ENCODE measurements at places on chromosomes 13 and 19.
A peak's percentile ranks its signal among the peaks of the same experiment; 100 is the strongest.

- DNase-seq = no peak
Observed at GRCh38 chr19:30068528-30069395, 126.7 kb downstream of the URI1 start.

DNA sequence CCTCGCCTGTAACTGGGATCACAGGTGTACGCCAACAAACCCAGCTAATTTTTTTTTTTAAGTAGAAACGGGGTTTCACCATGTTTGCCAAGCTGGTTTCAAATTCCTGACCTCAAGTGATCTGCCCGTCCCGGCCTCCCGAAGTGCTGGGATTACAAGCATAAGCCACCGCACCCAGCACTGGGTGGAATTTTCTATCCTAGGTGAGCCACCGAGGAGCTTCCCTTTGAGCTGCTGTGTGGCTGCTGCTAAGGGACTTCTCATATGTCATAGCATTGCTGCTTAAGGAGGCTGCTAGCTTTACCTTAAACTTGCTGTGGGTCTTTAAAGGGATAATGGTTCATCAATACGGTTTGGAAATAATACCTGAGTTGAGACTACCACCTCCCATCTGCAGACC is 2.9 kb upstream of the AMER2 start:
- DNase-seq = no peak

- DNase-seq = no peak
Observed at GRCh38 chr13:76481738-76482137, 404.5 kb downstream of the KCTD12 start.

- DNase-seq = no peak
Observed at GRCh38 chr13:47708386-47708785, 292.7 kb downstream of the SUCLA2 start.

GRCh38 chr19:29162694-29163093 is 50.3 kb downstream of the UQCRFS1 start:
- DNase-seq = no peak

- peak; percentile 80 for DNase-seq
Observed at GRCh38 chr19:3606690-3607289, at the start of gene TBXA2R. TSS of gene TBXA2R (minus strand) at chr19:3606875. CDS start at chr19:3600634, 6,241 bp downstream.

GRCh38 chr19:400976-401865 is 7.7 kb downstream of the C2CD4C start:
- no peak for DNase-seq

GRCh38 chr19:16702123-16702522 is 17.5 kb upstream of the NWD1 start:
- no peak for DNase-seq

- no peak for DNase-seq
Observed at GRCh38 chr13:50936679-50937078, 27.1 kb downstream of the RNASEH2B start.

DNA sequence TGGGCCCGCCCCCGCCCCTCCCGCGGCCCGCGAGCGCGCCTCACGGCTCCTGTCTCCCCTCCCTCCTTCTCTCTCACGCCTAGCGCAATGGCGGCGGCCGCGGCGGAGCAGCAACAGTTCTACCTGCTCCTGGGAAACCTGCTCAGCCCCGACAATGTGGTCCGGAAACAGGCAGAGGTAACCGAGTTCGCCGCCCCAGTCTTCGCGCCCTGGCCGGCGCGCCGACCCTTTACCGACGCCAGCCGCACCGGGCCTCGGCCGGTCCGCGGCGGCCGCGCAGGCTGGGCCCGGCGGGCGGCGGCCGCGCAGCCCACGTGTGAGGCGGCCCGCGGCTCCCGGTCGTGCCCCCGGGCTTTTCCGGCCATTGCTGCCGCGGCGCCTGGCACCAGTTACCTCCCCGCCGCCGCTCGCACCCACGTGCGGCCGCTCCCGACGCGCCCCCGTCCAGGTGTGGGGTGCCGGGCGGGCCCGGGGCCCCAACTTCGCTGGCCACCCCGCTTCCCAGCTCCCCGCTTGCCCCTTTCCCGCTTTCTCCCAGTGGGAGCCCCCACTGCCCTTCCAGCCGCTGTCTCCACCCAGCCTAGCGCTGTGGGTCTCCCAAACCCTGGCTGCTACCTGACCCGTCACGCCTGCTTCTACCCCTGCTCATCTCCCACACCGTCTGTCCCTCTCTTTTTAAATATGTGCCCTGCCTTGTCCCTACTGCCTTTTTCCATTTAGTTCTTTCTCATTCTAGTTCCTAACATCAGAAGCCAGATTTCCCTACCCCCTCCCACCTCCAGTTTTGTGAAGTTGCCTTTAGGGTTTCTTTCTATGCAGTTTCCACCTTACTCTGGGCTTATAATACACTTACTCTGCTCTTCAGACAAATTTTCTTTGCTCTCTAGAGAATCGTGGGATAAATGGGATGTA is 23.4 kb downstream of the IPO5 start:
- peak; percentile 18 for DNase-seq

- no peak for DNase-seq
Observed at GRCh38 chr13:75628801-75629200, 7.3 kb upstream of the LMO7 start.

DNA sequence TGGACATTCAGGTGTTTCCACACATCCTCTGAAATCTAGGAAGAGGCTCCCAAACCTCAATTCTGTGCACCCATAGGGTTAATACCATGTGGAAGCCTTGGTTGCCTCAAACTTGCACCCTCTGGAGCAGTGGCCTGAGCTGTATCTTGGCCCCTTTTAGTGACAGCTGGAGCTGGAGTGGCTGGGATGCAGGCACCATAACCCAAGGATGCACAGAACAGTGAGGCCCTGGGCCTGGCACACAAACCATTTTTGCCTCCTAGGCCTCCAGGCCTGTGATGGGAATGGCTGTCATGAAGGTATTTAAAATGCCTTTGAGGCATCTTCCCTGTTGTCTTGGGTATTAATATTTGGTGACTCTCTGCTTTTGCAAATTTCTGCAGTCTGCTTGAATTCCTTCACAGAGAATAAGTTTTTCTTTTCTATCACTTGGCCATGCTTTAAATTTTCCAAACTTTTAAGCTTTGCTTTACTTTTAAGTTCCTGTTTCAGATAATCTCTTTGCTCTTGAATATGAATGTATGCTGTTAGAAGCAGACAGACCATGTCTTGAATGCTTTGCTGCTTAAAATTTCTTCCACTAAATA is 1594.5 kb upstream of the PCDH20 start:
- DNase-seq = no peak

DNA sequence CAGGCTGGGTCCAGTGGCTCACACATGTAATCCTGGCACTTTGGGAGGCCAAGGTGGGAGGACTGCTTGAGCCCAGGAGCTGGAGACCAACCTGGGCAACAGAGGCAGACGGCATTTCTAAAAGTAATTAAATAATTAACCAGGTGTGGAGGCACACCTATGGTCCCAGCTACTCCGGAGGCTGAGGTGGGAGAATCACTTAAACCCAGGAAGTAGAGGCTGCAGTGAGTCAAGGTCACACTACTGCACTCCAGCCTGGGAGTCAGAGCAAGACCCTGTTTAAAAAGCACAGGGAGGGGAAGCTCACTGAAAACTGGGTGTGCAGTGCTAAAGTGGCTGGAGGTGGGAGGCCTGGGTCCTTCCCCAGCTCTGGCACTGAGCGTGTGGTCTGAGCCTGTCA is 9.7 kb downstream of the LATS2 start:
- no peak for DNase-seq

- no peak for DNase-seq
Observed at GRCh38 chr19:3762130-3762473, 380 bp upstream of the MRPL54 start.

DNA sequence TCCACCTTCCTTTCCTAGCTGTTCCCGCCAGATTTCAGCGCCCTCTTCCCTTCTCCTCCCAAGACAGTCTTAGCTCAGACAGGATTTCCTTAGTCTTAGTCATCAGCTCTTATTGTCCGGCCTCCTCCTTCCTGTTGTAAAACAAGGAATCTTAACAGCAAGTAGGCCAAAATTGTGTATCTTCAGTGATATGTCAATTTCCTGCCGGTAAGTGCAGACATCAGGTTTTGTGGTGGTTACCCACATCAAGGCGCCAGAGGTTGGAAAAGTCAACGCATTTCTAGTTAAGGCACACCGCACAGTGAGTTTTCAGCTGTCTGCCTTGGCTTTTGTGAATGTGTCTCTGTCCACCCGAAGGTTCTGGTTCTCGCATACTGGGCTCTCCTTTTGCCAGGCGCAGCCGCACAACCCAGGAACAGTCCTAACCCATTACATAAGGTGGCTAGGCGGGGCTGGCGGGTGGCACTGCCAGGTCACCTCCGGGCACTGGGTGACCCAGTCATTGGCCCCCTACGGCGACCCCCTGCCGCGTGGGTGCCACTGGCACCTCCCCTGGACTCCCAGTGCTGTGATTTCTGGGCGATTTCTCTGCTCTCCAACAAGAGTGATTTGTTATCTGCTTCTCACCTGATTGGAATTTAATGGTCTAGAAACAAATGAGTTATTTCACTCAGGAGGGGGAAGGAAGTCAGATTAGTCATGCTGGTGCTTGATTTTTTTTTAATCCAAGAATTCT is 12.9 kb downstream of the COL4A2 start:
- DNase-seq = no peak

- no peak for DNase-seq
Observed at GRCh38 chr13:67946131-67946530, 716.0 kb upstream of the PCDH9 start.

DNA sequence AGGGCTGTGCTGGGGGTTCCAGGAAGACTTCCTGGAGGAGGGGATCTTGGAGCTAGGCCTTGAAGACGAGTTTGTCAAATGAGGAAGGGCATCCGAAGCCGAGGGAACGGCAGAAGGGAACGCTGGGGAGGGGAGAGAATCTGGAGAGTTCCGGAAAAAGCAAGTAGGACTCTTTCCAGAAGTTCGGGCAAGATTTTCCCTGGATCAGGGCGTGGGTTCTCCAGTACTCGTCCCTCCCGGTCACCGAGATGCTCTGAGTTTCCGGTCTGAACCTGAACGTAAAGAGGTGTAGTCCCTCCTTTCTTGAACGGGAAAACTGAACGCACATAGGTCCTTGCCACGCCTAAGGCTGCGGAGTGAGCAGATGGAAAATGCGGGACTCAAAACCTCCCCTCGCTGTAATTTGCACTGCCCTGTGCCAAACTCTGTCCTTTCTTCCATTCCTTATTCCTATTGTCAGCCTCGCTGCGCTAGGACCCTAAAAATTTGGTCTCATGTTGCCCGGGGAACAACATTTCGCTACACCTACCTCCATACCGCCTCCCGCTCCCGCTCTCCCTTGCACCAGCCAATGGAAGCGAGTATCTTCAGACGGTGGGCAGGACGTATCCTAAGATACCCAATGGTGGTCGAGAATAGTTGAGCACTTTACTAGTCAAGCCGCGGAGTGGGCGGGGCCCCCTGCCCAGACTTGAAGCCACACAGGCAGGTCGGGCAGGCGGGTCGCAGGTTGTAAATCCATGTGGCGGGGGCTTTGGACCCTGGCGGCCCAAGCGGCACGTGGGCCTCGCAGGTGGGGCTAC is at the start of gene GTPBP3:
Gene GTPBP3, plus strand, starts transcription at position 682 of the 803 bp plus-strand sequence. Its CDS starts 59 bp downstream, at position 741.
- peak; percentile 99 for DNase-seq

DNA sequence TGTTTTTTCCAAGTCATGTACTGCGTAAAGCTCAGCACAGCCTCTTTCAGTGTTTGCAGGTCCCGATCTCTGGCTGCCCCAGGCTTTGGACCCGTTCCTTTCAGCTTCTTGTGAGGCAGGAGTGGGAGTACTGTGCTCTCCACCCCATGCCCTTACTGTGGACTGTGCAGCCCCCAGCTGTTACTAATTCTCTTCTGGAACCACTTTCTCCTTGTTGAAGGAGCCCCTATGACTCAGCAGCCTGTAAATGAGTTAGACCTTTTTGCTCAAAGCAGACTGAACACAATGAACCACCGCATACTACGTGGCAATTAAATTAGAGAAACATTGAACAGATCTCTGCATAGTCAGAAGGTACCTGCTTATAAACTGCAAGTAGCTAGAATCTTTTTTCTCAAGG is 39.0 kb downstream of the SERTM1 start:
- DNase-seq = no peak

DNA sequence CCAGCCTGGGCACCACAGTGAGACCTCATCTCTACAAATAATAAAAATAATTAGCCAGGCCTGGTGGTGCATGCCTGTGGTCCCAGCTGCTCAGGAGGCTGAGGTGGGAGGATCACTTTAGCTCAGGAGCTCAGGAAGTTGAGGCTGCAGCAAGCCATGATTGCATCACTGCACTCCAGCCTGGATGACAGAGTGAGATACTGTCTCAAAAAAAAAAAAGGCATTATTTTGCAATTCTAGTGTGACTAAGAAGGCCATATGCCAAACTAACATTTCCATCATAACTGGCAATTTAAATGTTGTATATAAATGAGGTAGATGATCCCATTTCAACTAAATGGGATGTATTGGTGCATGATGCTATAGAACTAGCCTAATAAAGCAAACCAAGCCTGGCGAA is 632.8 kb upstream of the KLF12 start:
- no peak for DNase-seq

DNA sequence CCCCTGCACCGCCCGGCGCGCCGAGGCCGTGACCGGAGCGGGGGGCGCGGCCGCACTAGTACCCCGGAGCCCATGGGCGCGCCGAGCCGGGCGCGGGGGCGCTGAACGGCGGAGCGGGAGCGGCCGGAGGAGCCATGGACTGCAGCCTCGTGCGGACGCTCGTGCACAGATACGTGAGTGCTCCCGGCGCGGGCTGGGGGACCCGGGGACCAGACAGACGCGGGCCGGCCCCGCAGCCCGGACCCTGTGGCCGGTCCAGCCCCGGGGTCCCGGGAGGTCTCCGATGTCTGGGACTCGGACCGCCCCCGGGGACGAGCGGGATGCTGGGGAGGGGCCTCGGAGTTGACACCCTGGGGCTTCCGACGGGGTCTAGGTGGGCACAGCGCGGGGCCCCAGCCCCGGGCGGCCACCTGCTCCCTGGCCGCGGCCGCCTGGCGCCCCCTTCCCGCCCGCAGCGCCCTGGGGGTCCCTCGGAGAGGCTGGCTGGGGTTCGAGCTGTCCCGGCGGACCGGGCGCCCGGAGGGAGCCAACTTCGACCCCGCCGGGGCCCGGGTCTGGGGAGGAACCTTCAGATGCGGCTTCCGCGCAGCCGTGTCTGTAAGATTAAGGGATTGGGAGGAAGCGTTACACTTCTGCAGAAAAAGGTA is 568 bp downstream of the ATP11A start:
- DNase-seq = peak; percentile 39

DNA sequence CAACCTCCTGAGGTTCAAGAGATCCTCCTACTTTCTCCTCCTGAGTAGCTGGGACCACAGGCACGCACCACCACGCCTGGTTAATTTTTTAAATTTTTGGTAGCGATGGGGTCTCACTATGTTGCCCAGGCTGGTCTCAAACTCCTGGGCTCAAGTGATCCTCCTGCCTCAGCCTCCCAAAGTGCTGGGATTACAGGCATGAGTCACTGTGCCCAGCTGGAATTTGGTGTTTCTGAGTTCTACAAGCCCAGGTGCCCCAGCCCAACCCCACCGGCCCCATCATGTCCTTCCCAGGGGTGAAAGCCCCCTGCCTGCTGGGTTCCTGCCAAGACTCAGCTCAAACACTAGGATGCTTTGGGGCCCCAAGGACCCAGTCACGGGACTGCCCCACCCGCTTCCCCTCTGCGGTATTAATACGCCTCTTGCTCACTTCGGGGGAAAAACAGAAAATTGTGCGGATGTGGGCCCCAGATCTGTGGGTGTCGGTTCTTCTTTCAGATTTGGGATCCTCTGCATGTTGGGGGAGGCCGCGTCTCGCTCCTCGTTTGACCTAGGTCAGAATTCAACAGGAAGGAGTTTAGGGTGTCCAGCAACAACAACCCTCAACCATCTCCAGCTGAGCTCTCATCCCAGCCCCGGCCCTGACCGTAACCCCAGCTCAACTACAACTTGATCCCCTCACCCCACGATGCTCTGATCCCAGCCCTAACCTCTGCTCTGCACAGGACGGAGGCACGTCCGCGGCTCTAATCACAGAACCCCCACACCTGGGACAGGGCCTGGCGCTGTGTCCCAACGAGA is 3.7 kb upstream of the FCER2 start:
- DNase-seq = no peak

- DNase-seq = no peak
Observed at GRCh38 chr13:79451500-79451962, 29.4 kb upstream of the NDFIP2 start.
